ENCODE measurements at places on chromosomes 7 and 10.

DNA sequence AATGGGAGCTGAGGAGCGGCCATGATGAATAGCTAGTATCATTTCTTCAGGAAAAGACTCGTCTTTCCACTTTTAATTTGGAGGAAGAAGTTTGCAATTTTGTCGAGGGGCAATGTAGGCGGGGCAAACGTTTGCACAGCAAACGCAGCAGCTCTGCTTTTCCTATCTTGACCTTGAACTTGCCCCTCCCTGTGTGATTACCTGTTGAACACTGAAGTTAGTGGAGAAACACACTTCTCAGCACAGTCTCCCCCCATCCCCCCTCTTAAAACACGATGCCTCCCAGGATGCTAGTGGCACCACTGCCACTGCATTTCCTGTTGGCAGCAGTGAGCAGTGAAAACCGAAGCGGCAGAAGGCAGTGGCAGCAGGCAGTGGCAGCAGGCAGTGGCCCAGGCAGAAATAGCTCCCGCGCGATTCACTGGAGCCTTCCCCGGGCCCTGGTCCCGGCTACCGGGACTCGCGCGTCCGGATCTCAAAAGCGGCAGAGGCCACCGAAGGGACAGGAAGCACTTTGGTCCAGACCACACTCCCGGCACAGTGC, at the start of gene EPDR1:
Gene EPDR1 (plus strand): TSS at position 336 of the 544 bp plus-strand sequence. CDS start 300 bp downstream, outside the sequence.
- DNase-seq = no peak

- DNase-seq = no peak
Measured at GRCh38 chr10:28155726-28156125, 147.1 kb downstream of the MPP7 start.

DNA sequence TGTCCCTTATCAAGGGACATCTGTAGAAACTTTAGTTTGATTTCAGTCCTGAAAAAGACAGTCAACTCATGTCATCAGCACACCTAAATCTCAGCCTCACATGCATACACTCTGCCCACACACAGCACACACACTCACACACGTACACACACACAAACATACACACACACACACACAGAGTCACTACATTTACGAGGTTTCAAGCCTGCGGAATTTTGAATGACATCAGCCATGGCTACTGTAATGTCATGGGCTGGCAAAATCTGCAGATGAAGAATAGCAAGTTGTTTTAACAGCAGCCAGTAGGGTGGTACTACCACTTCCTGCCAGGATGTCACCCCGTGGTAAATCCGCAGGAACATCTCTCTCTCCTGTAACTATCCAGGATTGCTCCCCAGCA, 37.1 kb upstream of the EZH2 start:
- DNase-seq = no peak

- no peak for DNase-seq
Measured at GRCh38 chr10:110813743-110814472, 57.8 kb upstream of the PDCD4 start.

- DNase-seq = no peak
Measured at GRCh38 chr10:110664483-110665420, 20.6 kb downstream of the RBM20 start.

DNA sequence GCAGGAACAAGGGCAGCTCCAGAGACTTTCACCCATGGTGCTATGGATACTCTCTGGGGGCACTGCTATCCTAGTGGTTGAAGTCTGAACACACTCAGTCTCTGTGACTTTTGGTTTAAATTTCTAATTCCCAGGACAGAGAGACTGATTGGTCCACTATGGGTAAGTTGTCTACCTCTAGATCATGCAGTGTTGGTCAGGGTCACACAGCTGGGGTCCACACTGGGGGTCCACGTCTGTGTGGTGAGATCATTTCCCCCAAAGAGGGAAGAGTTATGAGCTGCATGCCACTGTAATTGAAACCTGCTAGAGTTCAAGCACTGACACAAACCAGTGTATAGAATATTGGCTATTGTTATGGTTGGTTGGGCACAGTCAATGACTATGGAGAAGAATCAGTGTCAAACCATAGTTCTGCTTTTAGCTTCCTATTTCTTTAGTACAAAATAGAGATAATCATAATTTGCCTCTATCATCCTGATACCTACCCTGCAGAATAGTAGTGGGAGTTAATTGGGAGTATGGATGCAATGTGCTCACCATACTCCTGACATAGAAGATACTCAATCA, 101.6 kb downstream of the PRTFDC1 start:
- no peak for DNase-seq

DNA sequence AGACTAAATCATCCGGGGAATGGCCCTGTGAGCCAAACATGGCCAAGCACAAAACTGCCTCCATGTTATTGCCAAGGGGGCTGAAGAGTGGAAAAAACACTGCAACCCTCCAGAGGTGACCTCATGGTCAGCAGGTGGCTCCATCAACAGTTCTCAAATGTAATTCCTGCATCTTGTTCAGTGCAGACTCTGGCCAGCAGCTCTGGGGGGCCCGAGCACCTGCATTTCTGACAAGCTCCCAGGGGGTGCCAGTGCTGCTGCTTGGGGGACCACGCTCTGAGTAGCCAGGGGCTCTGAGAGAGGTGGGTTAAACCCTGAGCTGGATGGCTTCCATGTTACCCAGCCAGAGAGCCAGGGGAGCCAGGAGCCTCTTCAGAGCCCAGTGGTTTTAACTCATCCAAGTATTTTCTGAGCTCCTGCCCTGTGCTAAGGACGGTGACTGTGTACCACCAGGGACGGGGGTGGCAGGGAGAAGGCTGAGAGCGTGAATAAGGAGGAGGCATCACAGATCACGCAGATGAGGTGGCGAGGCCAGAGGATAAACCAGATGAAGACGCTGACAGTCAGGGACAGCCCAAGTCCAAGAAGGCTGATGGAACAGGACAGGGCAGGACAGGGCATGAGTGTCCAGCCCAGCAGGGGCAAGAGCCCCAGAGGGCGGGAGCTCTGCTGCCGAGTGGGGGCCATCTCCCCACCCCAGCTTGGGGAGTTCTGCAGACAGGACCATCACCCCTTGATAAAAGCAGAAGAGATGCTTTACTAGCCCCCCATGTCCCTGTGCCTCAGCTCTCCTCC, 52.9 kb downstream of the CLEC2L start:
- no peak for DNase-seq

- DNase-seq = no peak
Measured at GRCh38 chr10:19745672-19746071, 70.6 kb upstream of the PLXDC2 start.

DNA sequence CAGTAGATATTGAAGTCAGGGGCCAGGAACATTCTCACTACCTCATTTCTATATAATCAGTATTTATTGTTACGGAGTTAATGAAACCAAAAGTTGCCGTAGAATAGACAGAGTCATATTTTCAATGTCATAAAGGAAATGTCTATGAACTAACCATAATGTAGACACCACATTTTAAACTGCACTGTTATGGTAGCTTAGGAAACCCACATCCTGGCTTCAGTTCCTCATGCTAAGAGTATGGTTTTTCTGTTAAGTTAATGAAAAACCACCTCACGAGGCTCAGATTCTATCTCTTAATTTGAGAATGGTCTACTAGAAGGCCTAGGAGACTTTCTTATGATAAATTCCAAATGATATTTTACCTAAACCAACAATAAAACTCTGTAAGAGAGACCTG, 166.5 kb downstream of the TMEM26 start:
- DNase-seq = no peak

DNA sequence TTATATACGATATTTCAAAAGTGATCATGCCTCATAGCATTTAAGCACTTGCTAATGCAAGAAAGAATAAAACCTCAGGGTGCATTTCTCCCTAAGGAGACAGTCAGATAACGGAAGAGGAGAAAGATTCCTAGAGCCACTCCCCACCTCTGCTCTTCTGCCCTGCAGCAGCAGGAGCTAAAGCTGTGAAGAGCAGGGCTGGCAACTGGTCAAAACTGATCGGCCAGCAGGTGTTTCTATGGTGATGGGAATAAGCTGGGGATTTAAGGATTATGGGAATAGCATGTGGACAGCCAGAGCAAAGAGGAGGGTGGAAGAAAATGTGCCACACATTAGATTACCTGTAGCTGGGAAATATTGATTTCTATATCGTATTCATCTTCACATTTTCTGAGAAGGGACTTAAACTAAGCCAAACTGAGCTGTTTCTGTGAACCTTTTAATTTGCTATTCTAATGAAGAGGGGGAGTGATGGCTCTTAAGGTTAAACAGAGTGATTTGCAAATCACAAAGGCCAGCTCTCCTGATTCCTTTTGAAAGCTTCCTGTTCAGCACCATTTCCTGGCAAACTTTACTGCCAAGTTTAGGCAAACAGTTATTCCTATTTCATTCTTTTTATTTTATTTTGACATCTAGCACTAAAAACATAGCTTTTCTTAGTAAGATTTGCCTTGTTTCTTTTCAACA, 268.9 kb upstream of the PFKP start:
- DNase-seq = no peak

DNA sequence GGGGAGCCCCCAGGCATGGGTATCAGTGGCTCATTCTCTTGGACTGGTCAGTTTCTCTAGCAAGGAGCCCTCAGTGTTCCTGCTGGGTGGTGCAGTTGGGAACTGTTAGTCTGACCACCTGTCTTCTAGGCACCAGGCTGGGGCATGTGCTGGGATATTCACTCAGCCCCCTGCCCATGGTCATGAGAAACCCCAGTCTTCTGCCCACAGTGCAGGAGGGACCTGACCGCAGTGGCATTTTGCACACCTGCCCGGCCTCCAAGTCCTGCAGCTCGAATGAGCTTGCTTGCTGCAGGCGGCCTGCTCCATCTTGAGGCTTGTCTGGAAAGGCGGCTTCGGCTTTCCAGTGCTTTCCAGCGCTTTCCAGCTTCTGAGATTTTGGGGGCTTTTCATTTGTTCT, 36.3 kb downstream of the CUX1 start:
- no peak for DNase-seq

DNA sequence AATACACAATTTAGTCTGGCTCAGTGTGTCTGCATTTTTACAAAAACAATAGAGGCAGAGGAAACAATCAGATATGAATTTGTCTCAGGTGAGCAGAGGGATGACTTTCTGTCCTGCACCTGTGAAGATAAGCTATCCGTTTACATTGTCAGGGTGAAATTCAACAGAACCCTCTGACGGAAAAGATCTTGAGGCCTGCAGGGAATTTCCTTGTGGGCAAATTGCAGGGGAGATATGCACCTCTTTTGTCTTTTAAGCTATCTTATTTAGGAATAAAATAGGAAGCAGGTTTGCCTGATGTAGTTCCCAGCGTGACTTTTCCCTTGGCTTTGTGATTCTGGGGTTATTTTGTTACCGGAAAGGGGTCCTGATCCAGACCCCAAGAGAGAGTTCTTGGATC, 325.1 kb downstream of the GALNT17 start:
- no peak for DNase-seq

- no peak for DNase-seq
Measured at GRCh38 chr10:131905267-131905571, 4.4 kb downstream of the PPP2R2D start.

- no peak for DNase-seq
Measured at GRCh38 chr7:18962031-18962430, 155.4 kb downstream of the TWIST1 start.

DNA sequence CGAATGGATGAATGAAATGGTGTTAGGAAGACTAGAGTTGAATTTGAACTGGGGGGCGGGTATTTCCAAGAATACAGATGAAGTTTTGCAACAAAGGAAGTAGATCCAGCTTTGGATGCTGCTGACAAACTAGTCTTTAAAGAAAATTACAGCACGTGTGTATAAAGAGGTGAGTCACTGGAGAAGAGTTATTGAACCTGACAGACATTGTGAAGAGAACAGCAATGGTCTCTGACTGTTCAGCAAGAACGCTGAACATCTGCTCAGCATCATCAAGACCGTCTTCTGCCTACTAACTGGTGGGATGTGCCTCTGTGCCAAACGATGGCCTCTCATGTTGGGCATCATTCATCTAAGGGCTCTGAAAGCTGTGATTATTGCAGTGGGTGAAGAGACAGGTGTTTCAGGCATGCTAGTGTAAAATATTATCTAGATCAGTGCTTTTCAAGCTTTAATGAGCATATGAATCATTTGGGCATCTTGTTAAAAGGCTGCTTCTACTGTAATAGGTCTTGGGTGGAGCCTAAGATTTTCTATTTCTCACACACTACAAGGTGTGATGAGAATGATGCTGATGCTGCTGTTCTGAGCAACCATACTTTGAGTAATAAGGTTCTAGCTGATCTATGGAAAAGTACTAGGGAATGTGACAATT, 291.3 kb downstream of the PTEN start:
- no peak for DNase-seq

DNA sequence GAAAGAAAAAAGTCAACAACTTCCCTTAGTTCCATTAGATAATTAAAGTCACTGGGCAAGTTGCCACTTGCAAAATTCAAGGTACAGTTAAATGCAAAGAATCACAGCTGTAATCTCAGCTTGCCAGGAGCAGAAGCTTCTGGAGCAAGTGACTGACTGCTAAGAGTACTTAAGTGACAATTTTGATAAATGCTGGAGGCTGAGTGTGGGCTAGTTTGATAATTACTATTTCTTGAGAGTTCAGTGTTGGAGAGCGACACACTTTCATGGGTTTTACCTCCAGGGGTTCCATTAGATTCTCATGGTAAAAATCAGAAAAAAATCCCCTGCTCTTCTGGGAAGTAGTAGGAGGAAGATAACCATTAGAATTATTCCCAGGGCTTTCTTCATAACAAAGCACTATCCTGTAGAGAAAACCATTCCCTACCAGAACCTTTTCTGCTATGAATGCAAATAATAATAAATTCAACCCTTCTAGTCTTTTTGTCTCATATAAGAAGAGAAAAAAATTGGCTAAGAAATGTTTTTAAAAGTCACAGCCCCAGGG, 486.3 kb downstream of the POM121L12 start:
- DNase-seq = no peak

DNA sequence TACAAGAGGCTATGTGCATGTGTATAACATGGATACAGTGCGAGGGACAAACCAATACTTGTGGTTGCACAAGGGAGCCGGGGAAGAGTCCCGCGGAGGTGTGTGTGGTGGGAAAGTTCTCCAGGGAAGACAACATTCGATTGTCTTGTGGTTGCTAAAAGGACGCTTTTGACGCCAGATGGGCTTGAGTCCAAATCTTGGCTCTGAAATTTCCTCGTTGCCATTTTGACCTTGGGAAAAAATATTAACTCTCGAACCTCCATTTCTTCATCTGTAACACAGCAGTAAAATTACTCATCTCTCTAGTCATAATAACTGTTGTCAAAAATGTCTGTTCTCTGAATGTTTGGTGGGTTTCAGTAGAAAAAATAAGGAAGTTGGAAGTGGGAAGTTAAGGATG, 16.5 kb downstream of the PLXDC2 start:
- no peak for DNase-seq

- no peak for DNase-seq
Measured at GRCh38 chr7:55474944-55475854, 97.1 kb downstream of the VOPP1 start.

GRCh38 chr10:24814568-24815313, 91.1 kb upstream of the ARHGAP21 start:
- DNase-seq = no peak

GRCh38 chr10:133445268-133445732, 8.4 kb upstream of the SCART1 start:
- DNase-seq = no peak

- DNase-seq = no peak
Measured at GRCh38 chr10:97081621-97082235, 104.0 kb downstream of the SLIT1 start.
